ENCODE measurements at places on chromosomes 7 and 10. TPM values are rescaled to one million over a fixed set of nuclear protein-coding genes. Genes with fewer than 3 reads are reported as not detected.

Gene CCDC146
- polyA plus RNA-seq, result 33.8 TPM

Gene ZNF727
- polyA plus RNA-seq, result 0.32 TPM

Gene KCNMA1
- 3.6 TPM for polyA plus RNA-seq

Gene CEP55
- 21.6 TPM for polyA plus RNA-seq

Gene LRRC17
- 73.0 TPM for polyA plus RNA-seq

Gene CFTR
- polyA plus RNA-seq, result 11.3 TPM

Gene HHEX
- polyA plus RNA-seq, result 7.6 TPM

Gene SPDYE9
- 1.5 TPM for polyA plus RNA-seq

DNA sequence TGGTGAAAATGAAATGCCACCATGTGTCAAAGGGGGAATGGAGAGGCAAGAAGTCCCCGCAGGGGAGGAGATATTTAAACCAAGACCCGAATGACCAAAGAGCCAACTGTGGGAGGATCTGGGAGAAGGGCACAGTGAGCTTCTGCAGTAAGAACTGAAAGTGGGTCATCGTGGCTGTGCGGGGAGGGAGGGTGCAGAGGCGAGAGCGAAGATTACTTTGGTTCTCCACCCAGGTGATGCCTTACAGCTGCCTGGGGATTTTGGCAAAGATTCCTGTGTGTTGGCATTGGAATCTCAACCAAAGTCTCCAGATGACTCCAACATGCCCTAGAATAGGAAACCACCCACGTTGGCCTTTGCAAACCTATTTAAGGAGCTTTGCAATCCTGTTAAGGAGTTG lies 44.2 kb upstream of the ADAM12 start:
- no peak for DNase-seq

DNA sequence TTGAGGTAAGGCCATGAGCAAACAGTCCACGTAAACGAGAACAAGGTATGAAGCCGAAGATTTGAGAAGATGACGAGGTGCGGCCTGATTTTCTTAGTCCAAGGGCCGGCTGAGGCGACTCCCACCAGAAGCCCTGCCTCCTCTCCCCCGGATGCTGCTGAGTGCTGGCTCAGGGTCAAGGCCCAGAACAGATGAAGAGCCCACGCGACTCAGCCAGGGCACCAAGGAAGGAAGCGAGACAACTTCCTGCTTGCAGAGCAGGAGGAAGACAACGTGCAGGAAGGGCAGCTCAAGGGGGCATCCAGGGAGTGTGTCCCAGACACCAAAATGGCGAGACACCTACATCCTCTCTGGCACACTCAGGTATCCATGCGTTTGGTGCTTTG lies 99.5 kb downstream of the CYTH3 start:
- no peak for DNase-seq

DNA sequence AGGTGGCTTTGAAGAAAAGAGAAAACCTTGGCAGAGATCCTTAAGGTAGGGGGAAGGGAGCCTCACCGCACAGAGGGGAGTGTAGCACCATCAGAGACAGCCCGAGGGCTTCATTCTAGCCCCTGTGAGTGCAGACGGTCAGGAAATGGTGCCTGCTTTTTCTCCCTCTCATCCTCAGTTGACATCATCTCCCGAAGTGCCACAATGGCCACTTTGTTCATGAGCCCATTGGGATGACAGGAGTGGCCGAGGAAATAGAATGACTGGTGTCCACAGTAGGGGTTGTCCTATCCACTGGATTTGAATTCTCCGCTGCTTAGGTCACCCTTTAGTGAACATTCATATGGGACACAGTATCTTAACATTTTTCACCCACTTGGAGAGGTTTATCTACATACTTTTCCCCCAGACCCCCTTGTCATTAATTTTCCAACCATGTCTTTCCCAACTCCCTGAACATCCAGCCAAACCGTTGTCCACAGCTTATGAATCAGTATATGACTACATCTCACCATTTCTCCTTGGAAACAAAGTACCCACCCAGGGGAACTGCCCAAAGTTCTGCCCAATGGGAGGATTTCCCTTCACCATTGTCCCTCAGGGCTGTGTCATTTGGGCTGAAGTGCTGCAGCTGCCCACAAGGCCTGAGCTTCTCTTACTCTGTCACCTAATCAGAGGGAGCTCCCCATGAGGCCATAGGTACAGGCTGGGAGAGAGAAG lies 108.8 kb downstream of the ADCY1 start:
- DNase-seq, result no peak

DNA sequence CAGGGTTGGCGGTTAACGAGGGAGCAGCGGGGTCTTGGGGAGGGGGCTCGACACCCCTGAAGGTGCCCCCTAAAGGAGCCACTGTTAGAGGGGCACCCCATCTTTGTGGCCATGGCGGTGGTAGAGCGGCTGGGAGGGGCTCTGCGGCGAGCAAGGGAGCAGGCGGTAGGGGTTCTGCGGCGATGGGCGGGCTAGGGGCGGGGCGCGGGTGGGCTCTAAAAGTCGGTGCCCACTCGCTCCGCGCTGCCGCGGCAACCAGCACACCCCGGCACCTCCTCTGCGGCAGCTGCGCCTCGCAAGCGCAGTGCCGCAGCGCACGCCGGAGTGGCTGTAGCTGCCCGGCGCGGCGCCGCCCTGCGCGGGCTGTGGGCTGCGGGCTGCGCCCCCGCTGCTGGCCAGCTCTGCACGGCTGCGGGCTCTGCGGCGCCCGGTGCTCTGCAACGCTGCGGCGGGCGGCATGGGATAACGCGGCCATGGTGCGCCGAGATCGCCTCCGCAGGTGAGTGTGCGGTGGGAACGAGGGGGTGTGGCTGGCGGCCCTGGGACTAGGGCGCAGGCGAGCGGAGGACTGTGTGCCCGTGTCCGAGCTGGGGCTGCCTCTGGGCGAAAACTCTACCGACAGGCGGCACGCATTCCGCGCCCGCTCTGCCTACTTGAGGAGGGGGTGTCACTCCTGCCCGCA lies at the start of gene MEST:
Gene MEST, plus strand, starts transcription at position 245 of the 682 bp plus-strand sequence. Its CDS starts 229 bp downstream, at position 474.
- DNase-seq, result no peak

DNA sequence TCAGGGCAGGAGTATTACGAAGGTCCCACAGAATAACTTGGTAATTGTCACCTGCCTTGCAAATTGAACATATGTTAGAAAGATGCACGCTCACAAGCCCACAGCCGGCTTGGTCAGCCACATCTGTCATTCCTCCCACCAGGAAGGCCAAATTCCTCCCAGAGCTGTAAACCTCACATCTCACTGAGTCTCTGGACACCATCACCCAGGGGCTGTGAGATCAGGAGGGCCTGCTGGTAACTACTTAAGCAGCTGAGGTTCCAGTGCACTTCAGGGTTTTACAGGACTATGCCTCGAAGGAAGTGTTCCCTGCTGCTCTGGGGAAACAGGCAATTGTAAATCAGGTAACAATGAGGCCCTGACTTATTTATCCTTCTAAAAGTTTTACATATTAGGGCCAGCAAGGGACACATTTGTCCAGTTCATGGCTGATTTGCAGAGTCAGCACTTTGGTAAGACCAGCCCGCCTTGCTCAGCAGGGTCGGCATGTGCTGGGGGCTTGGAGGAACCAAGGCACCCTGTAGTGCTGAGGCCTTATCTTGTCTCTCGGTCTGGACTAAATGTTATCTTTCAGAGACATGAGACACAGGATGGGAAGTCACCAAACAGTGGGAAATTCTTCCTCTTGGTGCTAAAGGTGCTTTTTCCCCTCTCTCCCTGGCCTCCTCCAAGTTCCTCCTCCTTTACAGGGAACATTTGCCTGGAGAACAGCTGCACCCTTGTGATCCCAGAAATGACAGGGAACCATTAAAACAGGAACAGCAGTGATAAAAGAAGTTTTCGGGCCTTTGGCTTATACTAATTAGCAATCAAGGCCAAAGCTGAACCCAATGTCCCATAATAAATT lies 34.3 kb downstream of the PYROXD2 start:
- no peak for DNase-seq

- DNase-seq, result no peak
These were observed 9.0 kb upstream of the HSPB1 start for GRCh38 chr7:76293407-76293901.

DNA sequence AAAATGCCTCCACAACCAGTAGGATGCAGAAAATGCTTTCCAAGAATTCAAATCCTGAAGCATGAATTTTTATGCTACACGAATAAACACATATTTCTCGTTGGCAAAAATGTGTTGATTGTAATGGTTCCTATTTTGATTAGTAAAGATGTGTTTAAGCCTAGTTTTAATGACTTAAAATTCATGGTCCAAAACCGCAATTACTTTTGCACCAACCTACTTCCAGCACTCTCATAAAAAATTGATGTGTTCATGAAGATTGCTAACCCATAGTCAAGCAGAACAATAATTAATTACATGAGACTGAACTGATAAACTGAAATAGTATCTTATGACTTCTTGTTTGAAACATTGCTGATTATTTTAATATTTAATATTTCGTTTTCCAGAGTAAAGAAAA lies 828.8 kb downstream of the CCSER2 start:
- no peak for DNase-seq

DNA sequence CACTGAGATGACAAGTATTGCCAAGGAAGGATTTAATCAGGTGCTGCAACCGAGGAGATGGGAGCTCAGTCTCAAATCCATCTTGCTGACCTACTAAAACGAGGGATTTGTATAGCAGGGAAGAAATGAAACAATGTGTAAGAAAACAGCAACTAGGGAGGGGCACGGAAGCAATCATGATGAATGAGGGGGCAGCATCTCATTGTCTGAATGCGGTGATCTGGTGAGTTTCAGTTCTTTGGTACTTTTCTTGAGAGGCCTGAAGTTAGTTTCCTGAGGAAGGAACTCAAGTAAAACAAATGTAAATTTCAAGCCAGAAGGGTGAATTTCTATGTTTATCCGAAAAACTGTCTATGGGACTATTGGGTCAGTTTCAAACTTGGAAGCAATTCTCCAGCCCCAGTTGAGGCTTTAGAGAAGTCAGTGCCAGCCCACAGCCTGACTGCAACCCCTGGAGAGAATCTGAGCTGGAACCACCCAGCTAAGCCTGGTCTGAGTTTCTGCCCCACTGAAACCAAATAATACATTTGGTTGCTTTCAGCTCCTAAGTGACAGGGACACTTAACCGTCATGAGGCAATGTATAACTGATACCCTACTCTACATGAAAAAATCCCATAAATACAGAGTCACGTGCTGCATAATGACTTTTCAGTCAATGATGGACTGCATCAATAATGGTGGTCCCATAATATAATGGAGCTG lies 45.8 kb upstream of the TNS3 start:
- no peak for DNase-seq

DNA sequence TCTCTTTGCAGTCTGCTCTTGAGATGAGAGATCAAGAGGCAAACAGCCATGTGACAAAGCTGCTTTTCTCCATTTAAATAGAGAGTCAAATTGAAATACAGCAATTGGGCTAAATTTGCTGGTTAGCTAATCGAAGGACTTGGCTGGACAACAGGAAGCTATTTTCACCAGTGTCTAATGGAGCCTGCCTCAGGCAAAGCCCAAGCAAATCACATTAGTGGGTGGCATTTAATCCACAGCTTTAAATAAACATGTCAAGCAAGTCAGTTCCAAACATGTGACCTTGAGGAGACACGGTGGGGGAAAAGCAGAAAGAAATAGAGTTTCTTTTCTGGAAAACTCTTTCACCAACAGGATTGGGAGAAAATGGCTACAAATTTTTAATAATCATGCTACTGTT lies 180.5 kb upstream of the AOAH start:
- peak; percentile 19 for DNase-seq

DNA sequence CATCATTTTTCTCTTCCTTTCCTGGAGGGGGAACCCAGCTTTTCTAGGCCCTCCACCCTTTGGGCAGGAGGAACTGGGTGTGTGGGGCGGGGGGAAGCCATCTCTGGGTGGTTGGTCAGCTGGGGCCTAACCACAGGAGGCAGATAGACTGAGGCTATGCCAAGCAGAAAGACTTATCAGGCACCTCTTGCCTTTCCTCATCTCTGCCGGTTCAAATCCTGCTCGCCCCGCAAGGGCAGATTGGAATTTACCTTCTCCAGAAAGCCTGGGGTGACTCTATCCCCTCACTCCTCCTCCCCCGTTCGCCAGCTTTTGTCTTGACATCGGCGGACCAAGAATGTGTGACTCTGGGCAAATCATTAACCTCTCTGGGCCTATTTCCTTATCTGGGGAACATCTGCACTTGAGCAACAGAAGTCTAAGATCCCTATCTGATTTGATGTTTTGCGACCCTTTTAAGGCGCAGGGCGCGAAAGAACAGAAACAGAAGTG lies 584 bp upstream of the GARS1 start:
- DNase-seq, result peak; percentile 63

GRCh38 chr7:139950881-139951525 lies 111.7 kb downstream of the PARP12 start:
- DNase-seq, result no peak

DNA sequence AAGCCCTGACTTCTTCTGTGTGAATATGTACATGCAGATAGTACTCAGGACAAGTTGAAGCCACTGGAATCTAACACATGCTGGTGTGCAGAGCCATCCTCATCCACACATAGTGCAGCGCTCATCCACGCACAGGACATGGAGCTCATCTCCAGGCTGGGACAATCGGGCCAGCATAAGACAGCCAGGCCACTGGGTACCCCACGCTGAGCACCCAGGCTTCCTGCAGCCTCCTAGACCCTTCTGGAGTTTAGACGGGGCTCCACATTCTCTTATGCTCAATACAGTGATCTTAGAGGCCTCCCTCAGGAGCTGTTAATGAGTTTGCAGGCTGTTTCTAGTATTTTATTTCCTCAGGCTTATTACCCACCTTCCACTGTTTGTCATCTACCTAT lies 238.9 kb downstream of the TNS3 start:
- no peak for DNase-seq

DNA sequence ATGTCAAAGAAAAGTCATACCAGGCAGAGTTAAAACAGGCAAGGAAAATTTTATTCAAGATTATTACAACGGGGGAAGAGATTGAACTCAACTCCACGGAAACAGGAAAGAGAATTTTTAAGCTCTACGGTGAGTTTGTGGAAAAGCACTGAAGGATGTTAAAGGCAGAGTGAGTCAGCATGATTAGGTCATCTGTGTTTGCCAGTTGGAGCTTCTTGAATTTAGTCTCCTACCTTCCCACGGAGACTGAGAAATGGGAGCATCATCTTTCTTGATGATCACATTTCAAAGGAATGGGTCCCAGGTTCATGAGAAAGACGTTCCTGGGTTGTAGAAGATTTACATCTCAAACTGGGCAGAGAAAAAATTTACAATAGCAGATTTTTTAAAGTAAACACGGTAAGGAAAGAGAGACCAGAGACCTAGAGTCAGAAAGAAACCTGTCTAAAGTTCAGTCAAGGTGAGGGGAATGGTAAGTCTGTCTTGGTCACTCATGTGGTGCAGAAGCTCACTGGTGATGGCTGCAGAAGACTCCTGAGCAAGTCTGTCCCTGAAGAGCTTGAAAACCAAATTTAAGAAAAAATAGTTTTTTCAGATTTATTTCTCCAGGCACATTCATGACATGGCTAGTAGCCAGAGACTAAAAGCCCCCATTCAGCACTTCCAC lies 516.9 kb upstream of the LRRN3 start:
- DNase-seq, result no peak

All from left kidney (tissue), 8 donors.